ENCODE measurements at places on chromosomes 6 and 20. TPM values are rescaled to one million over a fixed set of nuclear protein-coding genes. Genes with fewer than 3 reads are reported as not detected.

Gene CTCFL
- total RNA-seq = not detected

Gene ADGB
- not detected for total RNA-seq

- no peak for DNase-seq
Observed at GRCh38 chr6:144062786-144063185, 32.6 kb downstream of the SF3B5 start.

GRCh38 chr6:119346450-119346849 is 3.1 kb downstream of the MAN1A1 start:
- no peak for DNase-seq

Measured in mammary epithelial cell (primary cell).